ENCODE measurements at places on chromosomes 11 and 22.

DNA sequence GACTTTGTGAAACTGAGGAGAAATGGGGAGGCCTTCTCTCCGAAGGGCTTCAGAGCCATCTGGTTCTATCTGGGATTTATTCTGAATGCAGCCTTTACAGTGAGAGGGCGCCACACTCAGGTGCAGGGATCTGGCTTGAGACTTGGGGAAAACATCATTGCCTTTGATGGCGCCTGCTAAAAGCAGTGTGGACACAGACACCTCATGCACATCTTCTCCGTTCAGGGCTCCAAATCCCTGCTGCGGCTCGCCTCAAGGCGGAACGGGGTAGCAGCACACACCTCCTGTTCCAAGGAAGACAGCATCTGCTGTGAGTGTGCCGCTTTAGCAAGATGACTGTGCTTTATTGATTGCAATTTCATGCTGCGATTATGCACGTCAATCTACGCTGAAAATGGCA is 37.1 kb upstream of the OLFML1 start:
- no peak for DNase-seq

- peak; percentile 67 for DNase-seq
Observed at GRCh38 chr11:61293867-61294716, 1.0 kb downstream of the VWCE start.

DNA sequence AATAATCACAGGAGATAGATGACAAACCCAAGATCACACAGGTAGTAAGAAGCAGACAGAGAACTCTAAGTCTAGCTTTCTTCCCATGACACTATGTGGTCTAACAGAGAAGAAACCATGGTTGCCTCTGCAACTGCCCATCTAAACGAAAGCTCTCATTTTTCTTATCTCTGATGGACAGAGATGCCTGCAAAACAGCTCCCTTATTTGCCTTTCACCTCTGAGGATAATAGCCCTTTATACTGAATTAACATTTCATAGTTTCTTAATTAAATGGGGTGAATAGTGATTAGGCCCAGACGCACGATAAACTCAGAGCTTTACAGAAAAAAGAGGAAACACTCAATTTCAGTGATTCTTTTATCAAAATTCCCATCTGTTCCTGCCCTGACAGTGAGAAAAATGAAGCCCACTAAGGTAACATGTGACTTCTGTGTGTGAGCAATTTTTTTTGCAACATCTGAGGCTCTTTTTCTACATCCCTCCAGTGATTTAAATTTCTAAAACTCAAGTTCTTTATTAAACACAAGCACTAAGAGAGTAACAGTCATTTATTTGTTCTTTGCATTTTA is 24.6 kb downstream of the OR2AG2 start:
- DNase-seq = no peak

GRCh38 chr11:60953781-60954180 is 1.8 kb upstream of the SLC15A3 start:
- DNase-seq = no peak

GRCh38 chr22:38549101-38549894 is 20.7 kb downstream of the DMC1 start:
- no peak for DNase-seq

DNA sequence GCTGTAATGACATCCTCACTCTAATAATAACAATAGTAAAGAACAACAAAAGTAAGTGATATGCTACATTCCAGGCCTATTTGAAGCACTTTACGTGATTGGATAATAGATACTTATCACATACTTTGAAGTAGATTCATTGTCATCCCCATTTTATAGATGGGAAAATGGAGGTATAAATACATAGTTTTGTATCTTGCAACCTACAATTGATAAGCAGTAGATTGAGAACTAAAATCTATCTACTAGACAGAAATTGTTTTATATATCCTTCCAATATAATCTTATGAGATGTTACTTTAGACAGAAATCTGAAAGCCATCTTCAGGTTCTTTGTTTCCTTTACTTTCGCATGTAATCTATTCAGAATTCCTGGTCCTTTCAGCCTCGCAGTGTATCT is 104.6 kb upstream of the CD44 start:
- DNase-seq = no peak

DNA sequence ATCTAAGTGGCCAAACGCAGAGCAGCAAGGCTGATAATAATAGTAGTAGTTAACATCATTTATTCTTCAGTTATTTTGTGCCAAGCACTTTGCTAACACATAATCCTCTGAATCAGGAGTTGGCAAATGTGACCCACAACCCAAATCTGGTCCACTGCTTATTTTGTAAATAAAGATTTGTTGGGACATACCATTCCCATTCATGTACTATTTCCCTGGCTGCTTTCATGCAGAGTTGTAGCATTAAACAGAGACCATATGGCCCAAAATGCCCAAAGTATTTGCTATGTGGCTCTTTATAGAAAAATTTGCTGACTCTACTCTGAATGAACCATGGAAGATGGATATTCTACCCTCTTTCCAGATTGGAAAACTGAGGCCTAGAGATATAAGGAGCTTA is 50.3 kb downstream of the COMMD9 start:
- no peak for DNase-seq

DNA sequence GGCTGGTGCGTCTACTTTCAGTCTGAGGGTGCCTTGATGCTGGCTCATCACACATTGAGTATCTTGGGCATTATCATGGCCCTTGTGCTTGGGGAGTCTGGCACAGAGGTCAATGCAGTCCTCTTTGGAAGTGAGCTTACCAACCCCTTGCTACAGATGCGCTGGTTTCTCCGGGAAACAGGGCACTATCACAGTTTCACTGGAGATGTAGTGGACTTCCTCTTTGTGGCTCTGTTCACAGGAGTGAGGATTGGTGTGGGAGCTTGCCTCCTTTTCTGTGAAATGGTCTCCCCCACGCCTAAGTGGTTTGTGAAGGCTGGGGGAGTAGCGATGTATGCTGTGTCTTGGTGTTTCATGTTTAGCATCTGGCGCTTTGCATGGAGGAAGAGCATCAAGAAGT is 4.9 kb downstream of the TLCD5 start:
- DNase-seq = no peak

DNA sequence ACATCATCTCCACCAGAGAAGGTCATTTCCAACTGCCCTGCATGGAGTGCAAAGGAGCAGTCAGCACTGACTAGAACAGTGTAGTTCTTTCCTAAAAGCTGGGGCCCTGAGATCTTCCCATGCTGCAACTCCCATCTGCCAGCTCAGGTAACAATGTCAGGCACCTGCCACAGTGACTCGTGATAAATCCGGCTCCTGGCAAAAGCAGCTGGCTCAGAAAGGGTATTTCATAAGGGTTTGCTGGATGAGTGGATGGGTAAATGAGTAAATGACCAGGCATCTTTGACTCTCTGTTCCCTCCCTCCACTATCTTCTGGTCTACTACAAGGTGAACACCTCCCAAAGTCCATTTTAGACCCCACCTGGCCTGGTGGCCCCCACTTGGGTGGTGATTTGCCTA is 403.6 kb downstream of the NXPE2 start:
- DNase-seq = no peak

- DNase-seq = no peak
Observed at GRCh38 chr22:17470880-17471500, 92.3 kb upstream of the SLC25A18 start.

- no peak for DNase-seq
Observed at GRCh38 chr11:7981619-7982157, 5.4 kb upstream of the EIF3F start.

DNA sequence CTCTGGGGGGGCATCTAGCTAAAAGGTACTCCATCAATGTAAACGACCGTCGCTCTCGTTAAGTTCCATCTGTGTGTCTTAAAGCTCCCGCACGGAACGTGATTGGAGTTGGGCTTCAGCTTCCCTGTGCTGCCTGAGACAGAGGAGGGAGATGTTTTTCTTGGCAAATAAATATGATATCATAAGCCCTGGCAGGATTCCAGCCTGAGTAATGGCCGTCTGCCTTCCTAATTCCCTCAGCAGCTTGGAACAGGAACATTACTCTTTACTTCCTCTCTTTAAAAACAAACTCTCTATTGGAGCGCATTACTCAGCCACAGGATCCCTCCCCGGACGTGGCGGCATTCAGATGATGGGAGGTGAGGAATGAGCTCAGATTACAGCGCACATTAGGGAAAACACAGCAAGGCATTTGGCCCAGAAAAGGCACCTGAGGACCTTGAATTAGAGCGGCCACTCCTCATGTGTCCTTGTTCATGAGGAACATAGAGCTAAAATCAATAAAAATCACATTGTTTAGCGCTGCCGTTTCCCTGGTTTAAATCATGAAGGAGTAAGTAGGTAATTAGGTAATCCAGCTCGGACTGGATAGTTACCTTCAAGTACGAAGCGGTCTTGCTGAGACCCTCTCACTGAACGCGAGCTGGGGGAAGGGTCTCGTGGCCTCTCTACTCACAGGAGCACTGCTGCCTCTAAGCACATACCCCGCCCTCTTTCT is 230.4 kb downstream of the ST3GAL4 start:
- DNase-seq = no peak

DNA sequence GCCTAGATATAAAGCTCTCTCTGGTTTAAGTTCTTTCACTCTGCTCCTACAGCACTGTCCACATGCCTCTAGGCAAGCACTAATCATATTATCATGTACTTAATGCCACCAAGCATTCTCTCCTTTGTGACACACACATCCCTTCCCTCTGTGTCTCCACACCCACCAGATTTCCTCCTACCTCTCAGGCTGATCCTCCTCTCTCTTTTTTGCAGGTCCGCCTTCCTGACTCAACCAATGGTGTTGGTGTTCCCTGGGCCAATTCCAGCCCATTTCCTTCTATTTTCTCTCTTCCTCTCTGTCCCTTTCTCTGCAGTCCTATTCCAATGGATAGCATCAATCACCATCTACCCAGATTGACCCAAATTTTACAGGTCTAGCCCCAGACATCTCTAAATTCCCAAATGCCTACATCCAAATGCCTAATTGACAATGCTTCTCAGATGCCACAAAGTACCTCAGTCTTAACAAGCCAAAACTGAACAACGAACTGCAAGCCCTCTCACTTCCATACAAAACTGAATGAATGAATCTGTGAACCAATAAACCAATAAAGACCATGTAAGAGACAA is 504 bp upstream of the ZNF215 start:
- no peak for DNase-seq

- DNase-seq = no peak
Observed at GRCh38 chr22:47659467-47660223, 897.2 kb downstream of the TBC1D22A start.
